ENCODE measurements at places on chromosomes 7 and 10.

DNA sequence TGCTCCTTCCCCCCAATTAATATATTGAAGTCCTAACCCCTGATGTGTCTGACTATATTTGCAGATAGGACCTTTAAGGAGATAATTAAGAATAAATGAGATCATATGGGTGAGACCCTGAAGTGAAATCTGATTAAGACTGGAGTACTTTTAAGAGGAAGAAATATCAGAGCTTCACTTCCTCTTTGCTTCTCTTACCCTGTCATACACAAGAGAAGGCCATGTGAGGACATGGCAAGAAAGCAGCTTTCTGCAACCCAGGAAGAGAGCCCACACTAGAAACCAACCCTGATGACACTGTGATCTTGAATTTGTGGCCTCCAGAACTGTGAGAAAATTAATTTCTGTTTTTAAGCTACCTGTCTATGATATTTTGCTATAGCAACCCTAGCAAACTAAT, 44.2 kb downstream of the JMJD1C start:
- DNase-seq = no peak

- no peak for DNase-seq
These were observed 247.7 kb upstream of the DKK1 start for GRCh38 chr10:52066383-52066782.

- DNase-seq = no peak
These were observed 97.0 kb downstream of the CTTNBP2 start for GRCh38 chr7:117776224-117776623.

GRCh38 chr7:138478499-138478908, 18.4 kb downstream of the TRIM24 start:
- no peak for DNase-seq

DNA sequence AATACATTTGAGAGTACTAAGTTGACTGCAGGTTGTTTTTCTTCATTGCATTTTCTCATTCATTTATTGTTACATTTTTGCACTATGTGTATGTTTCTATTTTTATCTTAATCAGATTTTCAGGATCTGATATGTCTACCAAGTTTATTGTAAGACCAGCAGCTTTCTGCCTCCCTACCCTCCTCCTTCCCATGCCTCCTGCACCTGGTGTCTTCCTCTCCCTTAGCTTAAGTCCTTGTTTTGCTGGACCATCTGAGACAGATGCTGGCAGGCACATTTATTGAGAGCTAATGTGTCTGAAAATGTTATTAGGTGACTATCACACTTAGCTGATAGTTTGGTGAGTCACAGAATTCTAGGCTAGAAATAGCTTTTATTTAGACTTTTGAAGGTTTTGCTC, 79.6 kb downstream of the ANLN start:
- DNase-seq = no peak

- peak; percentile 31 for DNase-seq
These were observed 35.5 kb upstream of the FOXL3 start for GRCh38 chr7:254337-255037.

DNA sequence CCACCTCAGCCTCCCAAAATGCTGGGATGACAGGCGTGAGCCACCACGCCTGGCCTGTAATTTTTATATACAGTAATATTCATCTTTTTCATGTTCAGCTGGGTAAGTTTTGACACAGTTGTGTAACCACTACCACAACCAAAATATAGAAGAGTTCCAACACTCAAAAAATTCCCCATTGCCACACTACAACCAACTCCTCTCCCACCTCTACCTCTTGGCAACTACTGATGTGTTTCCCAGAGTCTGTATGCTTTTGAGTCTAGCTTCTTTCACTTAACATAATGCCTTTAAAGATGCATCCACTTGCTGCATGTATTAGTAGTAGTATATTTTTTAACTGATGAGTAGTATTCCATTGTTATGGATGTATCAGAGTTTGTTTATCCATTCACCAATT, 90.7 kb downstream of the SRPK2 start:
- DNase-seq = no peak

GRCh38 chr7:79778786-79779770, 325.6 kb upstream of the MAGI2 start:
- no peak for DNase-seq

DNA sequence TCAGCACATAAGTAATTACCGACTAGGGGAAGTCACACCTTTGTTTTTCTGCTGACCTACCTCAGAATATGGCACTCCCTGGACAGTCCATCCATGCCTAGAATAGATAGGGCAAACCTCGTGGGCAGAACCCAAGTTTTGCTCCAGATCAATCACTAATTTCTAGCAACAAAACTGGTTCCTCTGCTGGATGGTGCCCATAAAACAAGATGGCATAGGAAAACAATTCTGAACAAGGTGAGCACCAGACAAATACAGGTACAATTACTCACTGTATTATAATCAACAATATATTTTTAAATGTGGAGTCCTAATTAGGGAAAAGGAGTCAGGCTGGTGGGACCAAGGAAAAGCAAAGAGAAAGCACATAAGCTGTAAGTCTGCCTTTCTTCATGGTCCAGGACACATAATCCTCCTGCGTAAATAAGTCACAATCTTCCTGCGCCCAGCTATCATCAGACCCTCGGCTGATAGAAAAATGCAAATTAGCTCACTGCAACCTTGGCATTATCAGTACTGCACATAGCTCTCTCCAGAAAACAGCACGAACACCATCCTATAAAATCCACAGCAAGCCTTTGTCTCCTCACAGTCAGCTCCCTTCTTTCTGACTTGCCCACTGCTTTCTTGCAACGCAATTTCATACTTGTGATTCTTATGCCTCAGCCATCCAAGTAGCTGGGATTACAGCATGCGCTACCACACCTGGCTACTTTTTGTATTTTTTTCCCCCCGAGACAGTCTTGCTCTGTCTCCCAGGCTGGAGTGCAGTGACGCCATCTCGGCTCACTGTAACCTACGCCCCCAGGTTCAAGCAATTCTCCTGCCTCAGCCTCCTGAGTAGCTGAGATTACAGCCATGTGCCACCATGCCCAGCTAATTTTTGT, 15.1 kb downstream of the URGCP start:
- no peak for DNase-seq

GRCh38 chr10:1190791-1191490, 134.8 kb downstream of the WDR37 start:
- no peak for DNase-seq

DNA sequence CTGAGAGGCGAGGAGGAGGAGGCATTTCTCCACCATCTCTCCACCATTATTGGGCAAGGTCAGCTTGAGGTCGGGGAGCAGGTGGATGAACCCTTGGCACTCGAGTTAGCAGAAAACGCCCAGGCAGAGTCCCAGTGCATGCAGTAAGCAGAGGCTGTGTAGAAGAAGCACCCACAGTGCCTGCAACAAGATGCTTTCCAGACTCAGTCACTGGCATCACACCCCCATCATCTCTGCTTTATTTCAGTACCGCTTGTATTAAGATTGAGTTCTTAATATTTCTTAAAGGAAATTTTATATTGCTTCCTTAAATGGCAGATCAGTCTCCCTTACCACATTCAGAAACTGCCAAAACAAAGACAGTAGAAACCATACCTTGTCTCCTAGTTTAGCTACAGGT, 122.3 kb upstream of the PPIF start:
- DNase-seq = no peak

GRCh38 chr10:6036861-6037321, 25.3 kb downstream of the IL2RA start:
- no peak for DNase-seq

DNA sequence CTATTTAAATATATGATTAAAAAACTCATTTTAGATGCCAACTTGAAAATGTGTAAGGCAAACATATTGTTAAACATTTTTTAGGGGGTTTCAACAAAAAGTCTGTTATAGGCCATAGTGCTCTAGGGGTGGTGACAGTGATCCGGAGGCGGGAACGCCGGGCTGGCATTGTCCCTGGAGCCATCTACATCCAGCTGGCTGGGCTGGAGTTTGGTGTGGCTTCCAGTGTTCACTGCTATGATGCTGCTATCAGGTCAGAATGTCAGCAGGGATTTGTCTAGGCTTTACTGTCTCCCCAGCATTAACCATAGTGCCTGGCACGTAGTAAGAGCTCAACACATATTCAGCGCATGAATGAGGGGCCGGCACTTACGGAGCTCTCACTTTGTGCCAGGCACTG, 1.9 kb upstream of the SLC18A2 start:
- DNase-seq = no peak

DNA sequence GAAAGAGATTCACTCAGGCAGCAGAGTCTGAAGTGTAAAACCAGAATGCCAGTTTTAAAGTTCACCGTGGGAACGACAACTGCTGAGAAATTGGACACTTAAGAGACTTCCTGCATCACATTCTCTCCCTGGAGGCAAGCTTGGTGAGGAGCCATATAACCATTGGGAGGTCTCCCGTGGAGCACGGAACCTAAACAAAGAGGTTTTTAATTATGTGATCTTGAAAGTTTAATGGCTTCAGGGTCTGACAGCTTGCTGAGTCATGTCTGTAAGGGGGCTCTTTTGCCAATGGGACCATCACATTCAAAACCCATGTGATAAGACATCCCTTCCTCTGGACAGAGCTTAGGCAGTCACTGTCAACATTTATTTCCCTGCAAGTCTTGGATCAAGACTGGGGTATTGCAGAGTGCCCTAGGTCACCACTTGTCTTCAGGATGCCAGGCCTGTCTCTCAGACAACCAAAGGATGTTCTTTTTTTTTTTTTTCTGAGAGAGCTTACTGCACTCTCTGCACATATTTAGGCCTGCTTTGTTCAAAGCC, 674.4 kb downstream of the TYW1 start:
- no peak for DNase-seq

- no peak for DNase-seq
These were observed 503.9 kb downstream of the KIF20B start for GRCh38 chr10:90205340-90205739.

DNA sequence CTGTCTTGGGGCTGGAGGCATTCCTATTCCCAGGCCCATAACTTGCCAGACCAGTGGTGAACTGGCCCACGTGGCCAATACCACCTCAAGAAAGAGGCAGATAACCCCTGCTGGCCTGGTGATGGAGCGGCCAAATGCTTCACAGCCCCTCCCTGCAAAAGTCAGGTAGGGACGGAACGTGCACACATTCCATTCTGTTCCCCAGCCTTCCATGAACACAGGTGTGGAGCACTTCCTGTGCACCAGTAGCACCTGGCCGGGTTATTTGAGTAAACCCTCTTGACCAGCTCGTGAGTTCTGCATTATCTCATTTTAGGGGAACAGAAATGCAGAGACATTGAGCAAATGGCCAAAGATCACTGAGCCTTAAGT, 134.4 kb downstream of the SH3PXD2A start:
- DNase-seq = peak; percentile 8

DNA sequence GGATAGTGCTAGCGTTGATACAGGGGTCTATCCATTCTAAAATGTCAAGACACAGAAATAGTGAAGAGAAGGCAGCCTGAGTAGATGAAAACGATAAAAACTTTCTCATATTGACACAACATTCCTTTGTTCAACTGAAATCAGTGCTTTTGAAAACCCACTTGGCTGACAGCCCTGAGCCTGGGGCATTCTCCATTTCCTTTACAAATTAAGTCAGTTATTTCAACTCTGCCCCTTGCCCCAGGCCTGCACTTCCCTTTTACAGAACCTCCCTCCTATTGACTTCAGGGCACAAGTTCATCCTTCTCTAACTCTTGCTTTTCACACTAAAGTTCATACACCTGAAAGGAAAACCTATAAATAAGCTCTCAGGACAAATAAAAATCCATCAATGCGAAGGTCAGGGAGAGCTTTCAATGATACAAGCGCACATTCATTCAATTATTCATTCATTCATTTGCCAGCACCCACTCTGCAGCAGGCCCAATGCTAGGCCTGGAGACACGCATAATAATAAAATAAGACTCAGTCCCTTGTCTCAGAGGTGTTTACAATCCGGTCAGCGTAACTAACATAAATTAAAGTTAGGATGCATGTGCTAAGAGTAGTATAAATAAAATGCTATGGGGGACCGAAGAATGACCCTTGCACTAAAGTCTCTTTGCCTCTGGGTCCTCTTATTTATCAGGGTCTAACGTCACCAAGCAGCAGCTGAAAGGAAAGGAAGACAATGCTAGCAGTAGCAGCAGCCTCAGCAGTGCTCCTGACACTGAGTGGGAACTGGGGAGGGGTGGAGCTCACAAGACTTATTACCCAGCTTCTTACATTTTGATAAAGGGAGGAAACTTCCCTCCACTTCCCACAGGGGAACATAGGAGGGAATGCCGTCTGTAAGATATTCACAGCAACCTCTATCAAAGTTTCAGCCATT, 134.8 kb downstream of the PDE1C start:
- DNase-seq = no peak

- no peak for DNase-seq
These were observed 249.4 kb downstream of the COBL start for GRCh38 chr7:51067258-51067657.

GRCh38 chr7:128904381-128905197, 5.9 kb downstream of the KCP start:
- DNase-seq = peak; percentile 30

DNA sequence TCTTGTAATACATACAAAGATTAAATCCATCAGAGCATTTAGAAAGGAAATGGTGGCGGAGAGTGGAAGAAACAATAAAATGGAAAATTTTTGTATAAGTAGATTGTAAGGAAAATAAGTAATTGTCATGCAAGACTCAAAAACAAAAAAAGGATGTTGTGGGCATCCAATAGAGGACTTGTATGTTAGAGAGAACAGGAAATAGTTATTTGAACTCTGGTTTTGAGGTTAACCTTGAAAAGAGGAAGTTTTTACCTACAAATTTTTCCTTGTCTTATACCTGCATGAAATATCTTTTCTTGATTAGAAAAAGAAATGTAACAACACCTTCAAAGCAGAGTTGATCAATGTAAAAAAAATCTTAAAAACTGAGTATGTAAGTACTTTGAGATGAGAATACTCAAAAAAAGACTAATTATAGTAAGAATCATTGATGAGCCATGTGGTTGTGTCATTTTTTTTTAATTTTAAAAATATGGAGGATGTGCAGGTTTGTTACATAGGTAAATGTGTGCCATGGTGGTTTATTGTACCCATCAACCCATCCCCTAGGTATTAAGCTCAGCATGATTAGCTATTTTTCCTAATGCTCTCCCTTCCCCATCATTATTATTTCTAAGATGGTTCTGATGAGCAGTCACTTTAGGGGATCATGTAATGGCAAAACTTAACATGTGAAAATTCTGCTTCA, 11.9 kb downstream of the TMEM106B start:
- no peak for DNase-seq

DNA sequence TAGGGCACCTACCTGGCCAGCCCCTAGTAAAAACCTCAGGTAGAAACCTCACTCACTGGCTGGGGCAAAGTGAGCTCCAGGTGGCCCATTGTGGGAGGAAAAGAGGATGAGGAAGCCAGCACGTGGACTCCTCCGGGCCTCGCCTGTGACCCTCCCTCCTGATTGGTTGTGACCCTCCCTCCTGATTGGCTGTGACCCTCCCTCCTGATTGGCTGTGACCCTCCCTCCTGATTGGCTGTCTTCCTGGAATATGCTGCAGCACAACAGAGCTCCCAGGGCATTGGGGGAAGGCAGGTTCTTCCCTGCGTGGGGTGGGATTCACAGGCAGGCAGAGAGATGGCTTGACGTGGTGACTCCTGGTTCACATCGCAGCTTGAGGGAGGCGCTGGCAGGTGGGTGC, 343.0 kb downstream of the GLRX3 start:
- no peak for DNase-seq

- no peak for DNase-seq
These were observed 50.0 kb upstream of the WIPI2 start for GRCh38 chr7:5139998-5140397.
